ENCODE measurements at places on chromosomes 6 and 20. TPM values are rescaled to one million over a fixed set of nuclear protein-coding genes. Genes with fewer than 3 reads are reported as not detected.

FUT9 gene
- total RNA-seq, result under 0.01 TPM

GGT7 gene
- total RNA-seq, result 2.4 TPM

PAX1 gene
- not detected for total RNA-seq

TRIM31 gene
- not detected for total RNA-seq

TPX2 gene
- 40.5 TPM for total RNA-seq

HRH3 gene
- total RNA-seq, result not detected

VSTM2L gene
- total RNA-seq, result 0.29 TPM

SYCP2 gene
- total RNA-seq, result 0.33 TPM

LY6G5C gene
- total RNA-seq, result 2.4 TPM

FAM83C gene
- total RNA-seq, result not detected

OXT gene
- not detected for total RNA-seq

USP49 gene
- total RNA-seq, result 3.2 TPM

FERMT1 gene
- 0.65 TPM for total RNA-seq

BPI gene
- total RNA-seq, result not detected

HUS1B gene
- 0.98 TPM for total RNA-seq

SYCP2L gene
- total RNA-seq, result not detected

OPRM1 gene
- not detected for total RNA-seq

NSFL1C gene
- 38.5 TPM for total RNA-seq

DNMT3B gene
- 3.7 TPM for total RNA-seq

OR2H1 gene
- total RNA-seq, result not detected

SAMD10 gene
- 6.5 TPM for total RNA-seq

EPPIN gene
- not detected for total RNA-seq

GABRR1 gene
- total RNA-seq, result 0.10 TPM

RAD21L1 gene
- total RNA-seq, result not detected

VWA7 gene
- 0.65 TPM for total RNA-seq

NEDD9 gene
- 87.1 TPM for total RNA-seq

RAET1G gene
- total RNA-seq, result 0.33 TPM

SYNJ2 gene
- total RNA-seq, result 57.5 TPM

TFAP2C gene
- total RNA-seq, result not detected

MYB gene
- total RNA-seq, result 0.10 TPM

Data from vein endothelial cell (primary cell).